Progenitor cell of endocrine pancreas (in vitro differentiated cells): ENCODE measurements at places on chromosomes 13 and 19. TPM values are rescaled to one million over a fixed set of nuclear protein-coding genes. Genes with fewer than 3 reads are reported as not detected.
A peak's percentile ranks its signal among the peaks of the same experiment; 100 is the strongest.

- H3K36me3 ChIP-seq = no peaks in the 10 kb centered on the region
- H3K4me1 ChIP-seq = peaks cover 17% of the 10 kb centered on the region
- no peak overlapping the region for H3K4me3 ChIP-seq
- peaks cover 25% of the 10 kb centered on the region for H3K27me3 ChIP-seq
- no peak overlapping the region for H3K27ac ChIP-seq
- peak; percentile 60 for DNase-seq
Observed at GRCh38 chr19:30666301-30666803, 294.2 kb downstream of the ZNF536 start.

GRCh38 chr13:76703216-76703615 lies 183.0 kb downstream of the KCTD12 start:
- H3K4me1 ChIP-seq = no peaks in the 10 kb centered on the region
- peaks cover 9% of the 10 kb centered on the region for H3K27me3 ChIP-seq
- no peaks in the 10 kb centered on the region for H3K36me3 ChIP-seq
- DNase-seq = no peak
- no peak overlapping the region for H3K27ac ChIP-seq

GRCh38 chr19:5707576-5708575 lies 12.1 kb downstream of the LONP1 start:
- no peak for DNase-seq
- no peaks in the 10 kb centered on the region for H3K27me3 ChIP-seq
- H3K27ac ChIP-seq = no peak overlapping the region
- no peak overlapping the region for H3K4me3 ChIP-seq

DNA sequence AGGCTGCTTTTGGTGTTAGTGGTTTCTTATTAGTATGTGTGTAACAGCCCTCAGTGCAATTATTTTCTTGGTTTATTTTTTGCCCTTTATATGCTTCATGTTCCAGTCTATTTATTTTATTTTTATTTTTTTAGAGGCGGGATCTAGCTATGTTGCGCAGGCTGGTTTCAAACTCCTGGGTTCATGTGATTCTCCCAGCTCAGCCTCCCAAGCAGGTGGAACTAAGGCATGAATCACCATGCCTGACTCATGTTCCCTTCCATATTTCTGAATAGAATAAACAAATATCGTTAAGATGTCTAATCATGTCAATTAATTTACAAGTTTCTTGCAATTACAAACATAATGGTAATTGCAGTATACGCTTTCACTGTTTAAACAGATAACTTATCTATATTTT lies 11.7 kb downstream of the SKA3 start:
- H3K36me3 ChIP-seq = peaks cover 2% of the 10 kb centered on the region
- H3K4me1 ChIP-seq = no peaks in the 10 kb centered on the region
- H3K27ac ChIP-seq = no peak overlapping the region

GRCh38 chr19:13097463-13098258 lies 5.0 kb downstream of the LYL1 start:
- peaks cover 63% of the 10 kb centered on the region for H3K27me3 ChIP-seq
- peaks cover 3% of the 10 kb centered on the region for H3K4me1 ChIP-seq
- no peaks in the 10 kb centered on the region for H3K36me3 ChIP-seq
- H3K4me3 ChIP-seq = no peak overlapping the region
- no peak overlapping the region for H3K27ac ChIP-seq
- DNase-seq = no peak

DNA sequence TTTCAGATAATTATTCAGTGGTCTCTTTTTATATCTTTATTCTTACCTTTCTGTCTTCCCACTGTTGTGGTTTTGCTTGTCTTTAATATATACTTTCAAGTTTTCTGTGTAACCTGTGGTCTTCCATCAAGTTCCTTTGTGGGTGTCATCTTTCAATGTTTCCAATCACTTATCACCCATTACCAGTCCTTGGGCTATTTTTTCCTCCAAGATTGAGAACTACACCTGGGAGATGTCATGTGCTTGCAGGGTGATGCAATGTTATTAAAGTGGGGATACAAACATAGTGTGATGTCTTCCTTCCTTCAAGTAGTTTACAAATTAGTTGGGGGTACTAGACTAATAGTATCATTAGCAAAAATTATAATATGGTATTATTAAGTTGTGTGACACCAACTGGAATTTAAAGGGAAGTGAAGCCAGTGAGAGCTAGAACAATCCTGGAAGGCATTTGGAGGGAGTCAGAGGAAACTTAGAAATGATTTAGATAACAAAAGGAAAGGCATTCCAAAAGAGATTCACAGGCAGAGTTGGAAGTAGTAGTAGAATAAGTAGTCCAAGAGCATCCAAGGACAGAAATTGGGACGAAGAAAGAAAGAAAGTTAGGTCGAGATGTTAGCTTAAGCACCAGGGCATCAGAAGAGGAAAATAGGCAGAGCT lies 3.4 kb downstream of the FNDC3A start:
- H3K27me3 ChIP-seq = no peaks in the 10 kb centered on the region
- peak overlapping the region; percentile 55 for H3K4me3 ChIP-seq
- no peak for DNase-seq

GRCh38 chr13:31880851-31881494 lies 141.6 kb downstream of the RXFP2 start:
- H3K27me3 ChIP-seq = no peaks in the 10 kb centered on the region
- H3K4me3 ChIP-seq = no peak overlapping the region
- no peak overlapping the region for H3K27ac ChIP-seq

DNA sequence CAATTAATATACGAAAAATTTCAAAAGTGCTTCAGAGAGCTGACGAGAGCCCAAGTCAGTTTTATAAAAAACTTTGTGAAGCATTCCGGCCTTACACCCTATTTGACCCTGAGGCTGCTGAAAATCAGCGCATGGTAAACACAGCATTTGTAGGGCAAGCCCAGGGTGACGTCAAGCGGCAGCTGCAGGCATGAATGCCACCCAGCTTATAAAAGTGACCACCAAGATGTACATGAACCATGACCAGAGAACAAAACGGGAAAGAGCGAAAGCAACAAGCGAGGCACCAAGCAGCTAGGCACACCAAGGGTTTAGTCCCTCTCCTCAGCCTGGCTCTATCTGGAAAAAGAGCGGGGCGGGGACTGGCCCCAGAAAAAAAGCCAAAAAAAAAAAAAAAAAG lies 6.0 kb downstream of the SIGLEC11 start:
- peaks cover 20% of the 10 kb centered on the region for H3K4me1 ChIP-seq
- no peak overlapping the region for H3K4me3 ChIP-seq
- no peak overlapping the region for H3K27ac ChIP-seq
- no peak for DNase-seq
- no peaks in the 10 kb centered on the region for H3K27me3 ChIP-seq
- H3K36me3 ChIP-seq = no peaks in the 10 kb centered on the region

GRCh38 chr19:33811736-33812387 lies 15.2 kb downstream of the KCTD15 start:
- H3K4me1 ChIP-seq = no peaks in the 10 kb centered on the region
- no peak overlapping the region for H3K4me3 ChIP-seq
- peaks cover 2% of the 10 kb centered on the region for H3K27me3 ChIP-seq
- peaks cover 13% of the 10 kb centered on the region for H3K36me3 ChIP-seq
- DNase-seq = no peak

- no peaks in the 10 kb centered on the region for H3K27me3 ChIP-seq
- no peak overlapping the region for H3K4me3 ChIP-seq
- no peak for DNase-seq
- H3K4me1 ChIP-seq = no peaks in the 10 kb centered on the region
Observed at GRCh38 chr13:72221276-72221962, 354.4 kb upstream of the DACH1 start.

DNA sequence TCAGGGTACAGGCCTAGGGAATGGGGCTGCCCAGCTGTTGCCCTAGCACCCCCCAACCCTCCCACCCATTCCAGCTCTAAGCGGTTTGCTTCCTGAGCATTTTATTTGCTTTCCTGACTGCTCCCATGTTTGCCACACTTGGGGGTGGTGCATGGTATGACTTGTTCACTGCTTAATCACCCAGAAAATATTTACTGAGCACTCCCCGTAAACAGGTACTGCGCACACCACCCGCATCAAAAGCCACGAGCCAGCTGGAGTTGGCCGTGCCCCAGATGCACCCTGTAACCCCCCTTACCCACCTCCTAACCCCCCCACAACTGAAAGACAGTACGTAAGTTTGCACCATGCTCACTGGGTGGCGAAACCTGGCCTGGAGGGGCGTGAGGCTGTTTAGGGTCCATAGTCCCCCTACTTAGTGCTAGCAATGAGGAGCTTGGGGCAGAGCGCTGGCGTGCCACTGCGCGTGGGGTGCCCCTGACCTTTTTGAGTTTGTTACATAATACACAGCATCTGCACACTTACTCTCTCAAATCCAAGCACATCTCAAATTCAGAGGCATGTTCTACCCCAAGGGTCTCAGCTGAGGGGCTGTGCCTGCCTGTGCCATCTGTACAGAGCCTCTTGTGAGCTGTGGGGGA lies 29.8 kb downstream of the DPF1 start:
- H3K27me3 ChIP-seq = no peaks in the 10 kb centered on the region
- DNase-seq = no peak
- no peaks in the 10 kb centered on the region for H3K4me1 ChIP-seq
- H3K36me3 ChIP-seq = peaks cover 18% of the 10 kb centered on the region
- no peak overlapping the region for H3K27ac ChIP-seq

GRCh38 chr13:110812121-110812868 lies 98.8 kb downstream of the ING1 start:
- no peak overlapping the region for H3K4me3 ChIP-seq
- no peaks in the 10 kb centered on the region for H3K36me3 ChIP-seq
- no peak for DNase-seq

DNA sequence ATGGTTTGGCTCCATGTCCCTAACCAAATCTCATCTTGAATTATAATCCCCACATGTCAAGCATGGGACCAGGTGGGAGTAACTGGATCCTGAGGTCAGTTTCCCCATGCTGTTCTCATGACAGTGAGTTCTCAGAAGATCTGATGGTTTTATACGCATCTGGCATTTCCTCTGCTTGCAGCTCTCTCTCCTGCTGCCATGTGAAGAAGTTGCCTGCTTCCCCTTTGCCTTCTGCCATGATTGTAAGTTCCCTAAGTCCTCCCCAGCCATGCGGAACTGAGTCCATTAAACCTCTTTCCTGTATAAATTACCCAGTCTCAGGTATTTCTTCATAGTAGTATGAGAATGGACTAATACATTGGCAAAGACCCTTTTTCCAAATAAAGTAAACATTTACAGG lies 96.8 kb downstream of the TSHZ3 start:
- H3K4me3 ChIP-seq = no peak overlapping the region
- H3K27me3 ChIP-seq = peaks cover 15% of the 10 kb centered on the region
- H3K27ac ChIP-seq = no peak overlapping the region
- peaks cover 5% of the 10 kb centered on the region for H3K4me1 ChIP-seq
- H3K36me3 ChIP-seq = no peaks in the 10 kb centered on the region
- DNase-seq = no peak

- no peak for DNase-seq
- no peaks in the 10 kb centered on the region for H3K4me1 ChIP-seq
- H3K27me3 ChIP-seq = peaks cover 56% of the 10 kb centered on the region
- no peaks in the 10 kb centered on the region for H3K36me3 ChIP-seq
- no peak overlapping the region for H3K27ac ChIP-seq
Observed at GRCh38 chr19:51726049-51726448, 2.3 kb upstream of the HAS1 start.

DNA sequence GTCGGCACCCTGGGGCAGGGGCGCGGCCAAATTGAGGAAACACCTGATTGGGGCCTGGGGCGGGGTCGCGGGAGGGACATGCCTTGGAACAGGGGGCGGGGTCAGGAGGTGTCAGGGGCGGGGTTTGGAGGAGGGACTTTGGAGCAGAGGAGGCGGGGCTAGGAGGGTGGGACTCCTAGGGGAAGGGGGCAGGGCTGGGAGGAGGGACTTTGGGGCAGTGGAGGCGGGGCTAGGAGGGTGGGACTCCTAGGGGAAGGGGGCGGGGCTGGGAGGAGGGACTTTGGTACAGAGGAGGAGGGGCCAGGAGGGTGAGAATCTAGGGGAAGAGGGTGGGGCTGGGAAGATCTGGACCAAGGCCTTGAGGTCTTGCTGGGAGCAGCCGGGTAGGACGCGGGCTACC lies 21.9 kb downstream of the GRIN2D start:
- no peaks in the 10 kb centered on the region for H3K36me3 ChIP-seq
- no peak overlapping the region for H3K4me3 ChIP-seq
- H3K27ac ChIP-seq = no peak overlapping the region
- no peaks in the 10 kb centered on the region for H3K27me3 ChIP-seq
- no peak for DNase-seq
- peaks cover 4% of the 10 kb centered on the region for H3K4me1 ChIP-seq

- DNase-seq = no peak
- peaks cover 5% of the 10 kb centered on the region for H3K4me1 ChIP-seq
- H3K36me3 ChIP-seq = peaks cover 53% of the 10 kb centered on the region
- no peak overlapping the region for H3K4me3 ChIP-seq
- H3K27me3 ChIP-seq = no peaks in the 10 kb centered on the region
- H3K27ac ChIP-seq = no peak overlapping the region
Observed at GRCh38 chr13:42305503-42305902, 33.6 kb downstream of the AKAP11 start.

GRCh38 chr13:71358218-71358617 lies 508.8 kb downstream of the DACH1 start:
- DNase-seq = no peak
- peaks cover 21% of the 10 kb centered on the region for H3K4me1 ChIP-seq
- H3K27me3 ChIP-seq = no peaks in the 10 kb centered on the region
- no peak overlapping the region for H3K4me3 ChIP-seq
- H3K27ac ChIP-seq = no peak overlapping the region

DNA sequence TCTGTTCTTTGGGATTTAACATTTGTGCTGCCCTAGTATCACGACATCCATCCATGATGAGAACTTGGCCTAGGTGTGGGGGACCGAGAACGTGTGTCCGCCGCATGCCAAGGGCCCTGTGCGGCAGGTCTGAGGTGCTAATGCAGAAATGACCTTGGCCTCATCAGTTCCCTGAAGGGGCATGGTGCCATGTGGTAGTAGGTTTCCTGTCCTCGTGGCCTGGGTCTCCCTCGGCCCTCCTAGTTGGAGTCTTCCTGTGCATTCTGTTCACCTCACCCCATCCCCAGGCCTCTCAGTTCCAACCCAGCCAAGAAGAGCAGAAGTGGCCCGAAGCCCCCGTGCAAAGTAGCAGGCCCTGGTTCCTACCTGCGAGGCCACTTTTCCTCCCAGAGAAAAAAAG lies 59.8 kb downstream of the GGACT start:
- no peak for DNase-seq
- H3K36me3 ChIP-seq = peaks cover 28% of the 10 kb centered on the region
- H3K4me1 ChIP-seq = peaks cover 6% of the 10 kb centered on the region
- H3K4me3 ChIP-seq = no peak overlapping the region
- peak overlapping the region; percentile 64 for H3K27ac ChIP-seq

GRCh38 chr13:49629947-49630346 lies 1.6 kb downstream of the ARL11 start:
- no peak overlapping the region for H3K27ac ChIP-seq
- H3K36me3 ChIP-seq = no peaks in the 10 kb centered on the region

Gene ZNF625
- 28.0 and 29.7 TPM in 2 replicates for total RNA-seq

Gene LGALS4
- 2.7 and 3.7 TPM in 2 replicates for total RNA-seq

Gene DHPS
- 92.0 and 106 TPM in 2 replicates for total RNA-seq

Gene INSL3
- not detected in 2 replicates for total RNA-seq

Gene TMEM221
- total RNA-seq = 3.6 and 4.5 TPM in 2 replicates

Gene TBXA2R
- not detected in 2 replicates for total RNA-seq

Gene SYNGR4
- not detected in 2 replicates for total RNA-seq

Gene ZNF878
- total RNA-seq = 2.2 and 2.9 TPM in 2 replicates

Gene ZNF865
- total RNA-seq = 19.0 and 19.9 TPM in 2 replicates

Gene CYP4F22
- total RNA-seq = not detected in 2 replicates
